ENCODE measurements at places on chromosomes 12 and 14. TPM values are rescaled to one million over a fixed set of nuclear protein-coding genes. Genes with fewer than 3 reads are reported as not detected.

The CLEC1B gene
- not detected for total RNA-seq

The ASB2 gene
- 0.60 TPM for total RNA-seq

The DIO3 gene
- 4.9 TPM for total RNA-seq

The MMP19 gene
- total RNA-seq = 0.48 TPM

The RFLNA gene
- 57.4 TPM for total RNA-seq

The RAD9B gene
- total RNA-seq = 0.46 TPM

The SMCO3 gene
- total RNA-seq = not detected

The BCL2L14 gene
- total RNA-seq = 3.3 TPM

The ART4 gene
- total RNA-seq = 0.81 TPM

The RARG gene
- 74.5 TPM for total RNA-seq

The KRT6C gene
- 0.31 TPM for total RNA-seq

The RFX4 gene
- 25.4 TPM for total RNA-seq

GRCh38 chr12:34336619-34337465, 314.5 kb downstream of the ALG10 start:
- DNase-seq = no peak

GRCh38 chr12:5391653-5392052, 40.3 kb upstream of the NTF3 start:
- no peak for DNase-seq

GRCh38 chr14:33631021-33631420, 319.9 kb downstream of the EGLN3 start:
- DNase-seq = no peak

DNA sequence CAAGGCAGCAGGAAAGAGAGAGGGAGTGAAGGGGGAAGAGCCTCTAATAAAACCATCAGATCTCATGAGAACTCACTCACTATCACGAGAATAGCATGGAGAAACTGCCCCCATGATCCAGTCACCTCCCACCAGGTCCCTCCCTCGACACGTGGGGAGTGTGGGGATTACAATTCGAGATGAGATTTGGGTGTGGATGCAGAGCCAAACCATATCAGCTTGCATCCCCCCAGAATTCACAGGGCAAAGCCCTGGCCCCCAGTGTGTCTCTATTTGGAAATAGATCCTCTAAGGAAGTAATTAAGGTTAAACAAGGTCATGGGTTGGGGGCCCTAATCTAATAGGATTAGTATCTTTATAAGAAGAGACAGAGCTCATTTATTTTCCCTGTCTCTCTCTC, 56.1 kb upstream of the TCL1A start:
- no peak for DNase-seq

DNA sequence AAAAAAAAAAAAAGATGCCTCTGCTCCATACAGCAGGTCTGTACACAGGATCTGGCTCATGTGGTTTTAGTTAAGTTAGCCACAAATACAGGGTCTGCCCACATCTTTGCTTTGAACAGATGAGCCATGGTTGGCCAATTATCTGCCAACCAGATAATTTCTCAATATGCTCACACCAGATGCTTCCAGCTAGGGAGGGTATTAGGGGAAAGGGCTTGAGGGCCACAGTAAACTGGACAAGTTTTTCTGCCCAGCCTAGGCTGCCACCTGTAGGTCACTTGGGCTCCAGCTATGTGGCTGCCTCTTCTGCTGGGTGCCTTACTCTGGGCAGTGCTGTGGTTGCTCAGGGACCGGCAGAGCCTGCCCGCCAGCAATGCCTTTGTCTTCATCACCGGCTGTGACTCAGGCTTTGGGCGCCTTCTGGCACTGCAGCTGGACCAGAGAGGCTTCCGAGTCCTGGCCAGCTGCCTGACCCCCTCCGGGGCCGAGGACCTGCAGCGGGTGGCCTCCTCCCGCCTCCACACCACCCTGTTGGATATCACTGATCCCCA, 776 bp downstream of the RDH5 start:
- DNase-seq = no peak

DNA sequence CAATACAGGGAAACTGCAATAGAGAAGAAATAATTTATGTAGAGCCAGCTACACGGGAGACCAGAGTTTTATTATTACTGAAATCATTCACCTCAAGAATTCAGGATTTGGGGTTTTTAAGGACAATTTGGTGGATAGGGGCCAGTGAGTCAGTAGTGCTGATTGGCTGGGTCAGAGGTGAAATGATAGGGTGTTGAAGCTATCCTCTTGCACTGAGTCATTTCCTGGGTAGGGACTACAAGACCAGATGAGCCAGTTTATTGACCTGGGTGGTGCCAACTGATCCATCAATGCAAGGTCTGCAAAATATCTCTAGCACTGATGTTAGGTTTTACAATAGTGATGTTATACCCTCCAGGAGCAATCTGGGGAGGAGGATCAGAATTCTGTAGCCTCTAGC, 486.3 kb downstream of the LRIG3 start:
- no peak for DNase-seq

GRCh38 chr14:65357113-65357512, 55.4 kb upstream of the FUT8 start:
- DNase-seq = no peak

- DNase-seq = no peak
Observed at GRCh38 chr12:40473962-40474361, 218.3 kb upstream of the CNTN1 start.

GRCh38 chr12:47903927-47904712, 674 bp downstream of the VDR start:
- no peak for DNase-seq

DNA sequence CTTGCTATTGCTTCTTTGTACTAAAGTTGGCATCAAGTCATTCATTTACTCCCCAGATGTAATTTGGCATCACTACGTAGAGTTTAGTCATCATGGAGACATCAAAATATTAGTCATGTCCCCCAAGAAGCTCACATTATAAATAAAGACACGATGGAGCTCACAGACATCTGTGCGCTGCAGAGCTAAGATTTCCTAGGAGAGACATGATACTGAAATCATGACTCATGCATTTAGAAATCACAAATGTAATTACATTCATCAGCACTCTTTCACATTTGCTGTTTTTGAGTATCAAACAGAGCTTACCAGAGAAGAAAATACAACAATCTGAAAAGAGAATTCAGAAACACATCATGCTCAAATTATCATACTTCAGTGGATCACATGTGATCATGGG, 169.8 kb downstream of the LRIG3 start:
- no peak for DNase-seq

GRCh38 chr12:78645956-78646355, 218.6 kb upstream of the SYT1 start:
- no peak for DNase-seq

GRCh38 chr12:42396473-42397259, 70.7 kb downstream of the PPHLN1 start:
- DNase-seq = no peak

GRCh38 chr14:23569443-23570151, 2.0 kb upstream of the AP1G2 start:
- DNase-seq = no peak

DNA sequence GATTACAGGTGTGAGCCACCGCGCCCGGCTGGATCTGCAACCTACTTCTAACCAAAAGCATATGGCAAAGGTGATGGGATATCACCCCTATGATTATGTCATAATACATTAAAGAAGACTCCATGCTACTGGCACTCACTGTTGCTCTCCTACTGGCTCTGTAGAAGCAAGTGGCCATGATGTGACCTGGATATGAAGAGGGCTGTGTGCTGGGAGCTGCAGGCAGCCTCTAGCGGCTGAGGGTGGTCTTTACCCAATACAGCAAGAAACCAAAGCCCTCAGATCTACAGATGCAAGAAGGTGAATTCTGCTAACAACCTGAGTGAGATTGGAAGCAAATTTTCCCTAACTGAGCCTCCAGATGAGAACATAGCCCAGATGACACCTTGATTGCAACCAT, 34.2 kb upstream of the TRIM9 start:
- no peak for DNase-seq

GRCh38 chr12:116727891-116728290, 10.0 kb downstream of the SPRING1 start:
- DNase-seq = no peak

DNA sequence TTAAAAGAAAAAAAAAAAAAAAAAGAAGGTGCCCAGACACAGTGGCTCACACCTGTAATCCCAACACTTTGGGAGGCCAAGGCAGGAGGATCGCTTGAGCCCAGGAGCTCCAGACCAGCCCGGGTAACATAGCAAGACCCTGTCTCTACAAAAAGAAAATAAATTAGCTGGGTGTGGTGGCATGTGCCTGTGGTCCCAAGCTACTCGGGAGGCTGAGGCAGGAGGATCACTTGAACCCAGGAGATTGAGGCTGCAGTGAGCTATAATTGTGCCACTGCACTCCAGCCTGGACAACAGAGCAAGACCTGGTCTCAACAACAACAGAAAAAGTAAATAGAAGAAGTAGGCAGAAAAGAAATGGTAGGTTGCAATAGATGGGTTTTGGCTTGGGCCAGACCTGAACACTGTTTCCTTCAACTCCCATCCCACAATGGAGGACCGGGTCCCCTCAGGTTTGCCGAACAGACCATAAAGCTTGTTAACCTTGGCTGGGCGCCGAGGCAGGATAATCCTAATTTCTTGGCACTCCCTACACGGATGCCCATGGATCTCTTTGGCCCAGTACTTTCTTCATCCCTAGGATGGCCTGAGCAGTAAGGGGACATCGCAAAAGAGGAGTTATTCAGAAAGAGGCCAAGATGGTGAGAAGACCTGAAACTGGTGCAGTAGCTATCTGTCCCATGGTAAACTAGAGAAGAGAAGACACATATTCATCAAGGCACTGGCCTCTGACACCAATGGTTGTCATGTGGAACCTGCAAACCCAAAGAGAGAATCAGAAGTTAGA, 165.5 kb upstream of the CCND2 start:
- DNase-seq = no peak

DNA sequence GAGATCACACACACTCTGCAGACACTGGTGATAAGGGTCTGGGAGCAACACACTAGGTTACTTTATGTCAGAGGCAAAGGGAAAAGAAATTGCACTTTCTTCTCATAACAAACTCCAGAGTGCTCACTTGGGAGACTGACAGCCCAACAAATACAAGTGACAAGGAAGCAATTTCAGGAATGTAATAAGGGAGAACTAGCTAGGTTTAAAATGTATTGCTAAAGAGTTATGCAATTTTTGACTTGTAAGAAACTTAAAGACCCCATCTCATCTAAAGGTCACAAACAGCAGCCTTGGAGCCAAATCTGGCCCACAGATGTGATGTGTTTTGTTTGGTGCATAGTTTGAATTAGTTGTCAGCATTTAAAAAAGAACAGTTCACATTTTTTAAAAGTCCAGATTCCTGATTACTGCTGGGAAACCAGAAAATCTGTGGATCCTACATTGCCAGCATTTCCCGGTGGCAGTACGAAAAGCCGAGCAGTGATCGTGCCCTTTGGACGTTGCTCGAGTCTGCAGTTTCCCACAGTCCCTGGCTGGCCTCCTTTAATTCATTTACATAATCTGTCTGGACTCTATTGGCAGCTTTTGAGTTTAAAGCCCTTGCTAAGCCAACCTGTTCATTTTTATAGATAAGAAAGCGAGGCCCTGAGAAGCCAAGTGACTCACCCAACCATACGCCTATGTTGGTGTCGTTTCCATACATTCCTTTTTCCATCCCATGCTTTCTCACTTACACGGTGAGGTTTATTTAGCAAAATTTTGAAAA, 42.0 kb upstream of the ETV6 start:
- DNase-seq = no peak

GRCh38 chr12:91225316-91225715, 42.7 kb upstream of the DCN start:
- DNase-seq = no peak

Measured in type B pancreatic cell (in vitro differentiated cells).